ENCODE measurements at places on chromosomes 4 and X.
A peak's percentile ranks its signal among the peaks of the same experiment; 100 is the strongest.

GRCh38 chr4:10333942-10334341 is 123.3 kb downstream of the ZNF518B start:
- DNase-seq = no peak

DNA sequence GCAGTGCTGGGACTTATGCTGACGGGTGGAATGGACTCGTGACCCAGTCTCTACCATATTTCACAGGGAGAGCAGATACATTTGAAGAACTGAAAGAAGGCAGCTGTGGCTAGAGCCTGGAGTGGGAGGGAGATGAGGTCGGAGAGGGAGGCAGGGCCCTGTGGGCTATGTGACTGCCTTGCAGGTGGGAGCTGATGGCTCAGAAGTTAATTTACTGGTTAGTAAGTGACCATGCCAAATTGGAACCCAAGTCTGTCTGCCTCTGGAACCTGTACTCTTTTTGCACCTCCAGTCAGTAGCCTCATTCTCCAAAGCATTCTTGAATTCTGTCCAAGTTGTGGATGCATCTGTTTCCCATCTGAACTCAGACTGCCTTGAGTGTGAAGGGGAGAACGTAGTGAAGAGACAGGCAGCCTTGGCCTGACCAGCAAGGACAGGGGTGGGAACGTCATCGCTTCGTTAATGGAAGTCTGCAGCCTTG is 92.3 kb downstream of the REPS2 start:
- DNase-seq = no peak

DNA sequence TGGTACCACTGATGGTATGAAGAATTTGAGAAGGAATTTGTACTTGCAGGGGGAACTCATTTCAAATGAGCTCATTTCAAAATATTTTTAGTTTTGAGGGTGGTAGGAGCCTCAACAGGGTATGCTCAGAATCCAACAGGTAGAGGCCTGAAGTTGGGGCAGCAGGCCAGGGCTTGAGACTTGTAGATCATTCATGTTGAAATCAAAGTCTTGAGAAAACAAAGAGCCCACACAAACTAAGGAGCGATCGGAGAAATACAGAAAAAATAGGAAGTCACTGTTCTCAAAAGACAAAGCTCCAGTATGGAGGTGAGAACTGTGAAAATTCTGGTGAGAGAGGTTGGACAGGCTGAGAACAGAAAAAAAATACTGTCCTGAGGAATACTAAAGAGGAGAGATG is 979 bp upstream of the SLC9A6 start:
- no peak for DNase-seq

GRCh38 chr4:123477711-123478209 is 81.2 kb downstream of the SPRY1 start:
- no peak for DNase-seq

DNA sequence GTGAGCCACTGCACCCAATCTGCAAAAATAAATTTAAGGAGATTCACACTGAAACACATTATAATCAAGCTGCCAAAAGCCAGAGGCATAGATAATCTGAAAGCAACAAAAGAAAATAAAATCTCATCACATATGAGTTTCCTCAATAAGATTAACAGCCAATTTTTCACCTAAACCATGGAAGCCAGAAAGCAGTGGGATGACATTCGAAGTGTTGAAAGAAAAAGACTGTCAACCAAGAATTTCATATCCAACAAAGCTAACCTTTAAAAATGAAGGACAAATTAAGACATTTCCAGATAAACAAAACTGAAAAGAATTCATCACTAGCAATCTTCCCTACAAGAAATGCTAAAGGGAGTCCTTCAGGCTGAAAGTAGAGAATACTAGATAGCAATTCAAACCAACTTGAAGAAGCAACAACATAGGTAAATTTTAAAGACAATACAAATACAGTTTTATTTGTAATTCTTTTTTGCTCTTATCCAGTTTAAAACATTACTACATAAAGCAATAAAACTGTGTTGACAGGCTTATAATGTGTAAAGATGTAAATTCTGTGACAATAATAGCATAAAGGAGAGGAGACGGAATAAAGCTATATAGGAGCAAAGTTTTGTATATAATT is 23.1 kb upstream of the KLHL8 start:
- DNase-seq = no peak

GRCh38 chrX:86148024-86148511 is at the start of gene DACH2:
Gene DACH2, plus strand, starts transcription at chrX:86148451.
- DNase-seq = peak; percentile 9

DNA sequence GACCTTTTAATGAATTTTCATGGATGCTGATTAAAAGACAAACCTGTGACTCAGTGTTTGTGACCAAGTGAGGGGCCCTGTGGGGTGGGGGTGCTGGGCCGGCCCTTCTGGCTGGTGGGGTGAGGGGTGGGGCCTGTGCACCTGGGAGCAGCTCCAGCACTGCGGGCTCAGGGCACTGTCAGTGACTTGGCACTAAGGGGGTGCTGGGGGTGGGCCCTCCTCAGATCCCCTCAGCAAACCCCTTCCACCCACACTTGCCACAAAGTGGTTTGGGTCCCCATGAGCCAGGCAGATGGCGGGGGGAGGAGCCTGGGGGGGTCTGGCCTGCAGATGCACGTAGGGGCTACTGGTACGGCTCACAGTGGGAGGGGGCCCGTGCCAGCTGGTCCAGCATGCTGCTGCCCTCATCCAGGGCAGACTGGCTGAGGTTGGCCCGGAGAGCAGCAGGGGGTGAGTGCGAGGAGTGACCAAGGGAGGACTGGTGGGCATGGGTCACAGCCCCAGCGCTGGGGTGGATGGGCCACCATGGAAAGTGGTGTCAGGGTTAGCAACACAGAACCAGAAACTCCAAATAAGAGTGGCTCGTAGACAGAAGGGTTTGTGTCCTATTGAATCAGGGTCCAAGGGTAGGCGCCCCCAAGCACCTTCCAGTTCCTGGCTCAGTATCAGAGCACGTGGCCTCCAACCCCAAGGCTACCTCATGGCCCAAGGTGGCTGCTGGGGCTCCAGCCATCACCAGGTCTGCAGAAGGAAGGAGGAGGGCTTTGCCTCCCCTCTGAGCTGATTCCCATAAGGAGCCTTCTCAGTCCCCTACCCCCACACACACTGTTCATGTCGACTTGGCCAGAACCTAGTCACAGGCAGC is 10.1 kb downstream of the NKX1-1 start:
- DNase-seq = no peak

- no peak for DNase-seq
These were observed 3.5 kb downstream of the BEND4 start for GRCh38 chr4:42149004-42149403.

- no peak for DNase-seq
These were observed 8.3 kb downstream of the ADH6 start for GRCh38 chr4:99210789-99211188.

GRCh38 chr4:87152310-87153041 is 67.9 kb downstream of the KLHL8 start:
- no peak for DNase-seq

DNA sequence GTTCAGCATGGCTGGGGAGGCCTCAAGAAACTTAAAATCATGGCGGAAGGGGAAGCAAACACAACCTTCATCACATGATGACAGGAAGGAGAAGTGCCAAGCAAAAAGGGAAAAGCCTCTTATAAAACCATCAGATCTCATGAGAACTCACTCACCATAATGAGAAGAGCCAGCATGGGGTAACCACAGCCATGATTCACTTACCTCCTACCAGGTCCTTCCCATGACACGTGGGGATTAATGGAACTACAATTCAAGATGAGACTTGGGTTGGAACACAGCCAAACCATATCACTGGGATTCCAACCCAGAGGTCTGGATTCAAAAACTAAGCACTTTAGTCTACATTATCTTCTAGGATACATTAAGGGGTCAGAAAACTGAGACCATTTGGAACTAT is 609.6 kb upstream of the SPANXN1 start:
- no peak for DNase-seq

GRCh38 chrX:44330227-44330626 is 13.2 kb downstream of the EFHC2 start:
- no peak for DNase-seq

- no peak for DNase-seq
These were observed 22.9 kb upstream of the CLGN start for GRCh38 chr4:140450352-140450751.

GRCh38 chr4:94722270-94722669 is 35.5 kb upstream of the BMPR1B start:
- no peak for DNase-seq

GRCh38 chr4:130288576-130288975 is 1192.6 kb downstream of the C4orf33 start:
- no peak for DNase-seq

- no peak for DNase-seq
These were observed 19.5 kb downstream of the TMPRSS11E start for GRCh38 chr4:68466751-68467150.

GRCh38 chrX:106341823-106342222 is 173.7 kb downstream of the PWWP3B start:
- DNase-seq = no peak

DNA sequence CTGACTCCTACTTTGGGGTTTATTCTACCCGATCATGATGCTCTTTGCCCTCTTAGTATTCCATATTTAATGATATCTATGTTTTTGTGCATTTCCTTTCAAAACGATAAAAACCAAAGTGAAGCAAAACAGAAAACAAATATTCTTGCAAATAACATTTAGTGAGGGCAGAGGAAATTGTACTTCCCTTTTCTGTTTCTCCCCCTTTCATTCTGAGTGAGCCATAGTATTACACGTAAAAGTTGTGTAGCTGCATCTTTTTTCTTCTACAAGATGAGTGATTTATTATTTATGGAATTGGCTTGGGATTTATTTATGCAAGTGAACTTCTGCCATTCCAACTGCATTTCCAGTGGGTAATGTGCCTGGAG is 109.9 kb downstream of the AFF2 start:
- no peak for DNase-seq

GRCh38 chr4:58254291-58254690 is 1144.1 kb upstream of the IGFBP7 start:
- DNase-seq = no peak

DNA sequence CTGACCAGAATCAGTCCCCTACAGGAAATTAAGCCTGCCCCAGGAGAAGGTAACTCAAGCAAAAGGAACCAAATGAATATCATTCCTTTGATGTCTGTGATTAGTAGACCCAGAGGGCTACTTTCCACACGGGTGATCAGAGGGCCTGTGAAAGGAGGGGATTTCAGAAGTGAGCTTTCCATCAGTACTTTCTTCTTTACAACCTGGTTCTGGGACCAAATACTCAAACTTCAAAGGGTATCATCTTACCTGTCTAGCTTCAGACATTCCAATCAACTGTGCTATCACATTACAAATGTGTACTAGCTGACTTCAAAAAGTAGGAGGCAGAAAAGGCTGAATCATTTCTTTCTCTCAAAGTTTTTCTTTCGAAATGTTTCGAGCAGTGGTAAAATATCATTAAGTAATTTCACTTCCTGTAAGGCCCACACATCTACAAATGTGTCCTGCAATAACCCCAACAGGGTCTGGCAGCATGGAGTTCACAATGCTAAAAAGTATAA is 23.9 kb downstream of the ACSL4 start:
- no peak for DNase-seq

DNA sequence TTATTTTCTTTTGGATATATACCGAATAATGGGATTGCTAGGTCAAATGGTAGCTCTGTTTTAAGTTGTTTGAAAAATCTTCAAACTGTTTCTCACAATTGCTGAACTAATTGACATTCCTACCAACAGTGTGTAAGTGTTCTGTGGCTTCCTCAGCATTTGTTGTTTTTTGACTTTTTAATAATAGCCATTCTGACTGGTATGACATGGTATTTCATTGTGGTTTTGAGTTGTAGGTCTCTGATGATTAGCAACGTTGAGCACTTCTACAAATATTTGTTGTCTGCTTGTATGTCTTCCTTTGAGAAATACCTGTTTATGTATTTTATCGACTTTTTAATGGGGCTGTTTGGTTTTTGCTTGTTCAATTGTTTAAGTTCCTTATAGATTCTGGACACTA is 680.1 kb upstream of the GRIA3 start:
- no peak for DNase-seq

DNA sequence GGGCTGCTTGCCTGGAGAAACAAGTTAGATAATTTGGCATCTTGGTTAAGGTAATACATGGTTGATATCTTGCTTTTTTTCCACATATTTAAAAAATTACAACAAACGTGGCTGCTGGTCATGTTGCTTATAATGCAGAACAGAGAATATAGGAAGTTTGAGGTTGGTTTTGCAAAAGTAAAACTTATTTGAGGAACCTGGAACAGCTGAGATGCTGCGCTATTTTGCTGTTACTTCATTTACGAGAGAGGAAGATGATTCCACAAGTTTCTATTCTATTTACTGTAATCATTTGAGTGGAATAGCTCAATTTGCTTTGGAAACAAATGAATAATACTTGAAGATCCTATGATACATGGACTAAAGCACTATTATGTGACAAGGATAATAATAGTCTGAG is 118.9 kb downstream of the TMA16 start:
- DNase-seq = no peak

DNA sequence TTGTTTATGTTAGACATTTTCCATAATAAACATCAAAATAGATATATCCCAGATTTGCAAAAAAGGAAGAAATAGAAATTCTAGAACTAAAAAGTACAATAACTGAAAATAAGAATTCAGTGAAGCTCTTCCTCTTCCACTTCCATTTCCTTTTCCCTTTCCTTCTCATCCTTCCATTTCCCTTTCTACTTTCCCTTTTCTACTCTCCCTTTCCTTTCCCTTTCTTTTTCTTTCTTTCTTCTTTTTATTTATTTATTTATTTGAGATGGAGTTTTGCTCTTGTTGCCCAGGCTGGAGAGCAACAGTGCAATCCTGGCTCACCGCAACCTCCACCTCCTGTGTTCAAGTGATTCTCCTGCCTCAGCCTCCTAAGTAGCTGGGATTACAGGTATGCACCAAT is 30.6 kb upstream of the OPHN1 start:
- DNase-seq = no peak

- DNase-seq = no peak
These were observed 24.3 kb upstream of the ZNF330 start for GRCh38 chr4:141196227-141196933.

- DNase-seq = no peak
These were observed 69.0 kb downstream of the KLHL13 start for GRCh38 chrX:118047446-118048186.

DNA sequence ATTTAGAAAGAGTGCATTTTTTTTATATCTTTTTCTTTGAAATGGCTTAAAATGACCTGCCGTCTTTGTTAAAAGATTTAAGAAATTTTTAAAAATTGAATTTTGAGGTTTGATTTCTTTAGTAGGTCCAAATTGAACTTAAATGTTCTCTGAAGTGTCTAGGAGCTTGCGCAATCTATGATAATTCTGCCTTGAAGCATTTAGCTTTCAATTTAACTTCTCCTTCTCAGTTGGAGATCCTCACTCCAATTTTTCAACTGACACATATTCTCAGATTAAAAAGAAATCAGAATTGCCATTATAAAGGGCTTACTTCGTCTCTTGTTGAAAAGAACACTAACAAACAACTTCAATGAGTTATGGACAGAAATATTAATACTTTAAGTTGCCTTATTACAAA is 273.5 kb downstream of the TMA16 start:
- no peak for DNase-seq

GRCh38 chrX:101958139-101958538 is 26.3 kb upstream of the ZMAT1 start:
- DNase-seq = no peak

GRCh38 chrX:16042980-16043379 is 80.4 kb upstream of the GRPR start:
- no peak for DNase-seq

- no peak for DNase-seq
These were observed 3.5 kb downstream of the MXD4 start for GRCh38 chr4:2258091-2259035.
